Activated B cell treated with CpG ODN at 0.5 μM for 24 hours (primary cell): ENCODE measurements at places on chromosomes 5 and 9. TPM values are rescaled to one million over a fixed set of nuclear protein-coding genes. Genes with fewer than 3 reads are reported as not detected.

WWC1 gene
- total RNA-seq, result 1.3 and 2.0 TPM in 2 replicates

- no peak for DNase-seq
These were observed 50.8 kb downstream of the SEC61B start for GRCh38 chr9:99272836-99273235.

TXNDC8 gene
- not detected in 2 replicates for total RNA-seq

DNA sequence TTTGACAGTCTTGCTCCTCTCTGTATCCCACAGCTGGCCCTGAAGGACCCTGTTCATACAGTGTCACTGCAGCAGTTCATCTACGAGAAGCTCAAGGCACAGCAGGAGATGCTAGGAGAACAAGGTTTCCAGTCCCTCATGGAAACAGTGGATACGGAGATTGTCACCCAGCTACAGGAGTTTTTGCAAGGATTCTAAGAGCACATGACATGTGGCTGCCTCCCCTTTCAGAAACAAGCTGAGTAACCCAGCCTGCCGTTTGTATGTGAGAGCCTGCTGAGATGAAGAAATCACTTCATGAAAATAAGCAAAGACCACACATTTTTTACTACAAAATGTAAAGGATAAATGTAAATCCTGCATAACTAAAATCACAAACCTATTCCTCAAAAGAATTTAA is 48.5 kb downstream of the LRRC70 start:
- no peak for DNase-seq

DNA sequence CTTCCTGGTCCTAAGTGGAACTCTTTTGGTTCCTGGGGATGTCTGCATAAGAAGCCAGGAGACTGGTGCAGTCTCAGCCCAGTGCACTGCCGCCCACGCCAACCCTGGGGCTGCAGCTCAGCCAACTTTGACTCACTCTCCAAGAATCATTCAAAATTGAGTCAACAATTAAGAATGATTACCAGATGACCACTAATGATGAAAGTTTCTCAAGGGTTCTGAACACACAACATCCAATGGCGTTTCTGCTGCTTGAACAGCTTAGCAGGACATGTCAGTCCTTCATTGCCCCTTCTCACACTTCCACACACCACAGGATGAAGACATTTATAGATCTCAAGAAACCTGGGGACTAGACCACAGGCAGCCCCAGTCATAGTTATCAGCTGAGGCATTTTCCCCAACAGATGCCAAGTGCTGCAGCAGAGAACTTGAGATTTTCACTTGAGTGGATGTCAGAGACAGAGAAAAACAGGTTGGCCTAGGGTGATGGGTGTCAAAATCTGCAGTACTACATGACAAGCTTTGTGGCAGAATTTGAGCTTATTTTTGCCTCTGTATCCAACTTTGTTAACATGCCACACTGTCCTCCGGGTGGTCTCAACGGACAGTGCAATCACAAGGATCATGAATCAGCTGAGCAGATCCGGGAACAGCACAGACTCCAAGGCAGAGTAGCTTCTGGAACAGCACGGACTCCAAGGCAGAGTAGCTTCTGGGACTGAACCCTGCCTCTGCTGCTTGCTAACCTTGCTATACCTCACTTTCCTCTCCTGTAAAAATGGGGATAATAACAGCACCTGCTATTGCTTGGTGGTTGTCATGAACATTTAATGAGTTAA is 356.1 kb downstream of the SPOCK1 start:
- no peak for DNase-seq

DNA sequence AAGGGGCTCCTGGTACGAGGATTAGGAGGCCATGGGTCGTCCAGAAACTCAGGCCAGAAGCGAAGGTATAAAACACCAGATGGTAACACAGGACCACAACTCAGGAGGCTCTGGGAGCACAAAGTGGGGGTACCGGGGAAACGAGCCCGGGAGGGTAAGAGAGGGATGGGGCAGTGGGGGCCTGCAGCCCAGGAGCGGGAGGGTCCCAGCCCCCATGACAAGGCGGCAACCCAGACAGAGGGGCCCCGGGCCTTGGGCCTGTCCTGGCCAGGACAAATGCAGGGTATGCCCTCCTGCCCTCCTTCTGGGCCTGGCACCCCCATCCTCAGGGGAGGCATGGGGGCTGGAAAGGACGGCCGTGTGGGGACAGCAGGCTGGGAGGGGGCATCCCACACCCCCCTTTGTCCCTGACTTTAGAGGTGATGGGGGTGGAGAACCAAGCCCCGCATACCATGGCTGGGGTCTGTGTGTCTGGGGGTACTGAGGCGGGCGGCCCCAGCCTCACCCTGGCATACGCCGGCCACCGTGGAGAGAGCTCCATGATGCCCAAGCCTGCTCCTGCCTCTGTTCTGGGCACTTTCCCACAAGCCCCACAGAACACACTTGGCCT is 47.0 kb upstream of the EXOC3 start:
- DNase-seq, result no peak

DNA sequence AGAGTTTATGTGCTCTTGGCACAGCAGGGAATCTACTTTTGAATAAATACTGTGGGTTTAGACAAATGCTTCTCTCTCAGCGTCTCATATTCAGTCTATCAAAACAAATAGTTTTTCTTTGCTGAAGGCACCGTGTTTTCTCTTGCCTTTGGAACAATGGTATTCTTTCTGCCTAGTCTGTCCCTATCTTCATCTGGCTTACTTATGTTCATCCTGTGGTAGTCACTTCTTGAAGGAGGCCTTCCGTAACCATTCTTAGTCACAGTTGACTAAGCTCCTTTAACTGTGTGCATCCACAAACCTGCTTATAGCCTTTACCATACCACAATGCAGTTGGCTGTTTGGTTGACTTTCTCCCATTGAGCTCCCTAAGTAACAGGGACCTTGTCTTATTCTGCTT is 45.9 kb downstream of the LARP1 start:
- DNase-seq, result no peak

PCDHGB7 gene
- total RNA-seq, result 1.2 and 1.4 TPM in 2 replicates

- no peak for DNase-seq
These were observed 116.6 kb downstream of the SH3GL2 start for GRCh38 chr9:17695482-17695881.

DNA sequence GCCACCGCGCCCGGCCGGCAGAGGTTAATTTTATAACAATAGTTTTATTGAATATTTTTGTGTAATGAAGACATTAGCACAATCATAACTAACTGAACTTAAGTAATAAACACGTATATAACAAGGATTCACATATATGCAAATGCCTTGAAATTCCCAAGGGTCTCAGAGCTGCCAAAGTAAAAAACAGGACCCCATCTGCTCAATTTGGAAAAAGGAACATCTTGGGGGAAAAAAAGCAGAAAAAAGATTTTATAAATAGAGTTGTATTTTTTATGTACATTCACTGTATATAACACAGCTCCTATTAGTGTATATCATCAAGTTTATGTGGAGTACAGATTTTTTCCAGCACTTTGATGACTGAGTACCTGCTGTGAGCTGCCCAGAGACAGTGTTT is 366.7 kb downstream of the BRINP1 start:
- DNase-seq, result no peak

PPP2R2B gene
- not detected in 2 replicates for total RNA-seq

GRCh38 chr9:130114741-130115140 is 57.5 kb upstream of the NCS1 start:
- DNase-seq, result no peak

RNF20 gene
- 46.6 and 51.6 TPM in 2 replicates for total RNA-seq

DNA sequence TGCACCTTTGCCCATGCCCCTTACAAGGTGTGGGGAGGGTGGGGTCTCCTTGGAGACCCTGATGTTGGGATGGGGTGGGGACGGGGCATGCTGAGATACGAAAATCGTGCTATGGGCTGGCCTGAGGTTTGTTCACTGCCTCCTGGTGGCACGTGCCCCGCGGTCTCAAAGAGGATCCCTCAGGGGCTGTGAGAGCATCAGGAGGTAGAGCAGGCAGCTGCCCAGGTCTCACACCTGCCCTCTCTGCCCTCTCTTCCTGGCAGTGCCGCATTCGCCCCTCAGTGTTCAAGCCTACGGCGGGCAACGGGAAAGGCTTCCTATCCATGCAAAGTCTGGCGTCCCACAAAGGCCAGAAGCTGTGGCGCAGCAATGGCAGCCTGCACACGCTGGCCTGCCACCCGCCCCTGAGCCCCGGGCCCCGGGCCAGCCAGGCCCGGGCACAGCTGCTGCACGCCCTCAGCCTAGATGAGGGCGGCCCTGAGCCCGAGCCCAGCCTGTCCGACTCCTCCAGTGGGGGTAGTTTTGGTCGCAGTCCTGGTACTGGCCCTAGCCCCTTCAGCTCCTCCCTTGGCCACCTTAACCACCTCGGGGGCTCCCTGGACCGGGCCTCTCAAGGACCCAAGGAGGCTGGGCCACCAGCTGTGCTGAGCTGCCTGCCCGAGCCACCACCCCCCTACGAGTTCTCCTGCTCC is 6.7 kb downstream of the N4BP3 start:
- DNase-seq, result no peak

- no peak for DNase-seq
These were observed 101.0 kb upstream of the PIK3R1 start for GRCh38 chr5:68114378-68115040.

GRCh38 chr5:96144289-96144688 is 182.6 kb upstream of the ELL2 start:
- no peak for DNase-seq

GRCh38 chr5:12854386-12854785 is 950.1 kb upstream of the CTNND2 start:
- DNase-seq, result no peak

- no peak for DNase-seq
These were observed 32.9 kb upstream of the TRIO start for GRCh38 chr5:14110196-14110595.

LHX2 gene
- total RNA-seq, result not detected in 2 replicates
